ENCODE measurements at places on chromosomes 11 and 22.

DNA sequence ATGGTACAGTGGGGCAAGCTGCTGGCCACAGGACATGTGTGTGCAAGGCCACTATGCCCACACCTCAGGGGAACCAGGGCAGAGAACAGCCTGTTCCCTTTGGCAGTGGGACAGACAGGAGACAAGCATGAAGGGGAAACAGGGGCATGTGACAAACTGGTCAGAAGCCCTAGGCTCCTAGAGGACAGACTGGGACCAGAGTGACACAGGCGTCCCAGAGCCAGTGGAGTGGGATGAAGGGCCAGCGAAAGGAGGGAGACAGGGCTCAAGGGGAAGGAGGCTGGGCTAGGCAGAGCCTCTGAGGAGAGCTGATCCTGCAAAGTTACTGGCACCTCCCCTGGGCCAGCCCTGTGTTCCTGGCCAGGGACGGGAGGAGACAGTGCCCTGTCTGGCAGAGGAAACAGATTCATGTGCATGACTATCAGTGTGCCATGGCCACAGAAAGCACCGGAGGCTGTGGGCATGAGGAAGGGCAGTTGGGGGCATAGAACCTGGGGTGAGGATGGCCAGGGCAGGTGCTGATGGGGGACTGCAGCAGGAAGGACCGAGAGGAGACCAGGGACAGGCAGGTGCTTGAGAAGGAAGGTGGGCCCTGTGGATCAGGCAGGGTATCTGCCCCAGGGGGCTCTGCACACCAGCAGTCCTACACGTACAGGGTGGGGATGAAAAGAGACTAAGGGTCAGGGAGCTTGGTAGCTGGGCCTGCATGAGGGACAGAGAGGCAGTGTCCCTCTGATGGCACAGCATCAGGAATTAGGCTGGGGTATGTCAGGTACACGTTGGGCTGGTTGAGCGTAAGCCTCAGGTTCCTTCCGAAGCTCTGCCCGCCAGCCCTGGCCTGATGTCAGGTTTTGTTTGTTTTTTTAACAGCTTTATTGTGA, 9.8 kb downstream of the DERL3 start:
- no peak for DNase-seq

GRCh38 chr11:122721201-122721963, 65.9 kb downstream of the UBASH3B start:
- DNase-seq = no peak

GRCh38 chr22:33180356-33180755, 122.2 kb upstream of the SYN3 start:
- no peak for DNase-seq

DNA sequence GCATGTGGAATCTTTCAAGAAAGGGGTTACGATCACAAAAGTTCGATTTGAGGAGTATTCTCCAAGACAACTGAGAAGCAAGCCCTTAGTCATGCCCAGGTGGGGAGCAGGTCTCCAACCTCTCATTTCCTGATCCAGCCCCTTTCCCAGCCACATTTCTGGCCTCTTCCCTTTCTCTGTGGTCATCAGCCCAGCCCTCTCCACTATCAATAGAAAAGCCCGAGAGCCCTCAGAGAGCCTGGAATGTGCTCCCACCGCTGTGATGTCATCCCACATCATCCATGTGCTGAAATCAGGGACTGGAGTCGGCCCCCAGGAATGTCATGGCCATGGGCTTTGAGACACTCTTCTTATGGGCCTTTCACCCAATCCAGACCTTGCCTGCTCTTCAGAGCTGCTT, 62.6 kb downstream of the KCNJ1 start:
- no peak for DNase-seq

DNA sequence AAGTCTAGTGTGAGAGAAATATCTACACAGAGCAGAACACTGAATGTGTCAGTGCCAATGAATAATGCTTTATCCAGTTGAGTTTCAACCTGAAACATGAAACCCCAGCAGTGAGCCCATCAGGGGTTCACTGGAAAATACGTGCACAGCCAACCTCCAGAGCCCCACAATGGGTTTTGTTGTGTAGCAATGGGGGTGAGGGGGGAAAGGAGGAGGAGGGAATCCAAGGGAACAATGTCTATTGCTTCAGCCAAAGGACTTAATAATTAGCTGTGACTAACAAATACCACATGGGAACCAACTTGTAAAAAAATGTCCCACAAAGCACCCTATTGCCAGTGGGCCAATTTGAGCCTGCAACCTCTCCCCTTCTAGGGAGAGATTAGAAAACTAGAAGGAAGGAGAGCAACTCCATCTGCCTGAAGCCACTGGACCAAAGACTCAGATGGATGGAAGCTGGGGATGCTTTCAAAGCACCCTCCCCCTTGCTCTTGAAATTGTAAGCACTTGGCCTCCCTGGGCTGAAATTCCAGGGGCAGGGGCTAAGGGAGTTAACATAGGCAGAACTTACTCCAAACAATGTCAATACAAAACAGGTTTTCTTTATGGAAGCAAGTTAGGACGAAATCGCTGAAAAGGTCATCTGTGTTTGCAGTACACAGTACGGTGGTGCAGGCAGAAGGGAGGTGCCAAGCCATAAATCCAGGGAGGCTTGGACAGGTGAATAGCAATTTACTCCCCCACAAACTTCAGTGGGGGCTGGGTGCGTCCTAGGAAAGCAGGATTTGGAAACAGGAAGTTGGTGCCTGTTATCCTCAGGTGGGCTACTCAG, 99.8 kb downstream of the ARL14EP start:
- no peak for DNase-seq

GRCh38 chr11:45796461-45796861, 8.5 kb upstream of the SLC35C1 start:
- no peak for DNase-seq

DNA sequence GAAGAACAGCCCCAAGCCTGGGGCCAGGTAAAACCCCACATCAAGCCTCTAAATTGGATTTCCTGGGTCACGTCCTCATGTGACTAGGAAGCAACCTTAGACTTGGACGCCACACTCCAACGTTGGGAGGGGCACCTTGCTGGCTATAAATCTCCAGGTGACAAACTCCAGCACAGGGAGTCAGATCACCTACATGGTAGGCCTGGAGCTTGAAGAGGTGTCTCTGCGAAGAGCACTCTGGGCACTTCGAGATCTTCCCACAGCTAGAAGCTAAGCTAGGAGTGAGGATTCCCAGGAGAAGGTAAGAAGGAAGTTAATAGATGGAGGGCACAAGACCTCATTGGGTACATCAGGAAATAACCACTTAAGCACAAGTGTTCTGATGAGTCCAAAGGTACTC, 77.1 kb upstream of the GNAZ start:
- DNase-seq = no peak

Measured in activated CD4-positive, alpha-beta T cell treated with anti-CD3 and anti-CD28 coated beads, Interleukin-2, amount 50 U/mL, for 4 hours (primary cell).